ENCODE measurements at places on chromosomes 7 and 10. TPM values are rescaled to one million over a fixed set of nuclear protein-coding genes. Genes with fewer than 3 reads are reported as not detected.
A peak's percentile ranks its signal among the peaks of the same experiment; 100 is the strongest.

- DNase-seq: peak; percentile 90
These were observed 77.1 kb downstream of the CREM start for GRCh38 chr10:35203745-35204144.

Gene SLC16A9
- 0.26 TPM for total RNA-seq

Gene PKD1L1
- 1.6 TPM for total RNA-seq

DNA sequence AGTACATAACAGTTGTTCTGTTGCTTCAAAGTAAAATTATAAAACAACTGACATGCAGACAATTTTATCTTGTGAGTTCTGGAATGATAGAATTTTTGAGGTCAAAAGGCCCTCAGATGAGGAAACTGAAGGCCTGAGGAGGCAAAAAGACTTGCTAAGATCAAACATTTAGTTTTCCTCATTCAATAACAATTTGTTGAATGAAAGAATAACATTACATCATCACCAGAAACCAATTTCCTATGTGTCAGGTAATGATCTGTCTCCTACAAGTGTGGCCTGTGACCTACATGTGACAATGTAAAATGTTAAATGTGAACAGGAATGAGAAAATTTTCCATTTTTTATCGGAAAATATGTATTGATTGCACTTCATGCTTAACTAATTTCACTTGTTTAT is 16.6 kb upstream of the ASB4 start:
- DNase-seq: no peak

Gene CHRM2
- not detected for total RNA-seq

GRCh38 chr10:43982250-43982649 is 333.6 kb upstream of the ZNF32 start:
- no peak for DNase-seq

- no peak for DNase-seq
These were observed 73.1 kb downstream of the TET1 start for GRCh38 chr10:68633281-68633680.

DNA sequence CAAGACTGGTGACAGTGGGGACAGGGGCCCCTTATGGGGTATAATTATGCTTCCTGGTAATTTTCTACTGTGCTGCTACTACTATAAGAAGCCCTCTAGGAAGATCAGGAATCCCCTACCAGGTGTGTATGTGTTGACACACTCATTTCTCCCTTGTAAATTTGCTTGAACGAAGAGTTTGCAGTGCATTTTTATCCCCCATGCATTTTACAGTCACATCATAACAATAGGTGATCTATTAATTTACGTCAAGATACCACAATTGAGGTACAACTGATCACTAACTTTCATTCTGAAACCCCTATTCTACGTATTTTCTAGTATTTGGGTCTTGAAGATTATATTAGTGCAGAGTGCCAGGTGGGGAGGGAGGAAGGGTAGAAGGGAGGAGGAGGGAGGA is 252.2 kb downstream of the NSUN6 start:
- no peak for DNase-seq

Gene OPN4
- total RNA-seq: not detected

DNA sequence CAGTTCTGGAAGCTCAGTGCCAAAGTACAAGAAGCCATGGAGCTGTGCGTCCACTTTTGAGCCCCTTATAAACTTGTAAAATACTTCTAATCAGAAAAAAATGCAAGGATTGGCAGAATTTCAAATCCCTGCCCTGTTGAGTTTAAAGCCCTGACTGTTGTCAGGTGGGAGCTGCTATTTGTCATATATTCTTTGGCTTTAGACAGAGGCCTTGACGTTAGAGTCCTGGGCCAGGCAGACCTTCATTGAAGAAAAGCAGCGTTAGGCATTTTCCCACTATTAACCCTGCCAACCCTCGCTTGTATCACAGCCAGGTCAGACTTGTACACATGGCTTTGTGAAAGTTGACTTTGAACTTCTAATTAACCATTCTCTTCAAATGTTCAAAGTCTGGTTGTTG is 155.4 kb downstream of the TWIST1 start:
- DNase-seq: no peak

GRCh38 chr10:72808001-72808400 is 85.5 kb upstream of the OIT3 start:
- DNase-seq: no peak

- no peak for DNase-seq
These were observed 50.1 kb upstream of the GDF10 start for GRCh38 chr10:47249881-47250280.

DNA sequence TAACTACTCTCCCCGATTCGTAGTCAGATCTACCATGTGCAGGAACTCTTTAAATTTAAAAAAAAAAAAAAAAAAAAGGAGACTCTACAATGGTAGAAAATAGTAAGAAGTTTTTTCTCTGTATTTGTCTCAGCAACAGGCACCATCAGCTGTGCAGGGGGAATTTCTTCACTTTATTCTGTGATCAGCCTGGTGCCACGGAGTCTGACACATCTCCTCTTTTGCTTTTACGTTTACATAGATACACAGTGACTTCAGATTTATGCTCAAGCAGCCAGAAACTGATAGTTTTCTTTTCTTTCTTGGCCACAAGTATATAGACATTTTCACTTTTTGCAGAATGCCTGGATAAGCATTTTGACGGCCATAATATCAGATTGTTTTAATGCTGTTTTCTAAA is 190.6 kb upstream of the AKR1E2 start:
- no peak for DNase-seq

DNA sequence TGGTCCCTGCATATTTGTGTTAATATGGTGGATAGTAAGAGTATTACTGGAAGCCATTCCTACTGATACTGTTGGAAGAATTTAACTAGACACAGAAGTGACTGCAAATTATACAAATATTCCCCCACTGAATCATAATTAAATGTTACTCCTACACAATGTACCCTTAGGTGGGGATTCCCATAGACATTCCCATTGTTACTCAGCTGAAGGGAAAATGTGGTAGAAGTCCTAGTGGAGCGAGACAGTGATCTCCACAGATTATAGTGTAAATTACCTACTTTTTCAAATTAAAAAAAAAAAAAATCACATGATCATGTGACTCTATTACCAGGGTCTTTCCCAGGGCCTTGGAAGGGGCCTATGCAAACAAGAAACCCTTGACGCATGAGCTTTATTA is 611.8 kb downstream of the LRMDA start:
- DNase-seq: no peak

- peak; percentile 40 for DNase-seq
These were observed 134.3 kb downstream of the GRK5 start for GRCh38 chr10:119341459-119342301.

GRCh38 chr7:17234030-17234397 is 64.4 kb upstream of the AHR start:
- no peak for DNase-seq

DNA sequence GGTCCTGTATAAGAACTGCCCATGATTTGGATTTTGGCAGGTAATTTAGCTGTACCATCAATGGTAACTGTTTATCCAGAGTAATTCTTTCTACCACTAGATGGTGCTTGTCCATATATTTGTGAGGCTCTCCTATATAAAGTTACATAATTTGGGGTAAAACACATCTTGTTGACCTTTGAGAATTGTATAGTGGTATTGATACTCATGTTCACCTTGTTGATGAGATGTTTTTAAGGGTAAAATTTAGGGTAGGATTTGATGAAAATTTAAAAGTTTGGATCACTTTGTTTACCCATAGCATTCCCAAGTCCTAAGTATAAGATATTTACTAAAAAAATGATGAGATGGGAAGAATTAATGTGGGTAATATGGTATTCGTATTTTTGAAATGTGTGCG is 31.6 kb downstream of the ST7 start:
- peak; percentile 31 for DNase-seq

- DNase-seq: no peak
These were observed 48.3 kb upstream of the ZMIZ2 start for GRCh38 chr7:44700322-44700721.

DNA sequence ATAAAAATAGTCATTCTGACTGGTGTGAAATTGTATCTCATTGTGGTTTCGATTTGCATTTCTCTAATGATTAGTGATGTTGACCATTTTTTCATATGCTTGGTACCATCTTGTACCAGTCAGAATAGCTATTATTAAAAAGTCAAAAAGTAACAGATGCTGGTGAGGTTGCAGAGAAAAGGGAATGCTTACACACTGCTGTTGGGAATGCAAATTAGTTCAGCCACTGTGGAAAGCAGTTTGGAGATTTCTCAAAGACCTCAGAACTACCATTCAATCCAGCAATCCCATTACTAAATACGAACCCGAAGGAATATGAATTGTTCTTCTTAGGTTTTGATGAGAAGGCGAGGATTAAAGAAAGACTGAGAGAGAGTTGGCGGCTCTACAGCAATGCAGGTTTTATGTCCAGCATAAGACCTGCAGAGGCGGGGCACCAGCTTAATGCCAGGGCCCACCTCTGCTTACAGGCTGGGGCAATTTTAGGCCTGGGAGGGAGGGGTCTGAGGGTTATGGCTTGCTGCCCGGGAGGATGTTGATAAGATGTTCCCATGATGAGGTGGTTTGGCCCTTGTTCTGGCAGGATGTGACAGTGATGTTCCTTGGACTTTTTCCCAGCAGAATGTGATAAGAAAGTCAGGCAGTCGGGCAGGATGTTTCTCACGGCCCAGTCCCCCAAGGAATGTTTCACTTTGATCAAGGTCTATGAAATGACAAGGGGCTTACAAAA is 74.4 kb downstream of the MEST start:
- peak; percentile 26 for DNase-seq

Gene FFAR4
- not detected for total RNA-seq

- no peak for DNase-seq
These were observed 30.3 kb downstream of the IMMP2L start for GRCh38 chr7:111531993-111532392.

DNA sequence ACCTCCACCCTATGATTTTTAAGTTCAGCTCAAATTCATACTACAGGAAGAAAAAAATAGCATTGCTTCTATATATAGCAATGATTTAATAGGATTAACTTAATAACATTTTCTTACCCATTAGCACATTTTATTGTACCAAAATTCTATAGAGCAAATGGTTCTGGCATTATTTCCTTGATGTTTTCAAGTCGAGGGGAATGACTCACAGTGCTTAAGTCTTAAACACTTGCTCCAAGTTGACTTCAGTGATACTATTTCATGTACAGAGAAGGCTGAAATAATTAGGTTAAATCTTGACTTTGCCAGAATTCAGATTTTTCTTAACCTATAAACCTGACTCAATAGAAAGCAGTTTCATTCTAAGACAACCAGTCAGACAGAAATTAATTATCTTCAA is 1133.8 kb downstream of the SORCS3 start:
- DNase-seq: no peak

Measured in dermis microvascular lymphatic vessel endothelial cell (primary cell).